Stimulated activated CD8-positive, alpha-beta memory T cell treated with anti-CD3 and anti-CD28 coated beads, Interleukin-15, amount 100 ng/mL, for 1 hour (primary cell): ENCODE measurements at places on chromosomes 2 and 18.

DNA sequence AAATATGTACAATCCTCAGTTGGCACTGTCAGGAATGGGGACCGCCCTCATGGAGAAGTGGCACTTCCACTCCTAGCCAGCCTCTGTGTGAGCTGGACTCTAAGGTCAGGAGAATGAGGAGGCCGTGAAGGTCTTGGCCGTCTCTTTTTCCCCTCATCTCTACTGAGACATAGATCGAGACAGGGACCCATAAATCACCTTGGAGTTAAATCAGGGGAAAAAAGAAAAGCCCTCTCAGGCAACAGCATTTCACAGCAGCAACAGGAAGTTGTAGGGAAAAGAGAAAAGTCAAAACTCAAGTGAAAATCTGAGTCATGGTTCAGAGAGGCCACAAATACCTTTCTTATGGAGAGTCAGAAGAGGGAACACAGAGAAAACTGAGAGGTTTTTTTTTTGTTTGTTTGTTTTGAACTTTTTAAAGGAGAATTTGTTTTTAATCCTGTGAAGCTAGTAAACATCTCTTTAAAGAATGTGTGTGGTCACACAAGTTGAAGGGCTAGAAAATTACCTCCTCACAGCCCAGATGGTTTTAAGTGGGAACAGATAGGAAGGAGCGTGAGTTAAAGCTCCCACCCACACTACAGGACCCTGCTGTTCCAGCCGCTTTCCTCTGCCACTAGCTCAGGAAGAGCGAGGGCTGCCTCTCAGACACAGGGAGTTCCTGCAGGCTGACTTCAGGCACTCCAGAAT is 30.6 kb upstream of the CYP1B1 start:
- no peak for DNase-seq

- DNase-seq: no peak
Measured at GRCh38 chr2:15941871-15942710, 1.7 kb downstream of the MYCN start.

DNA sequence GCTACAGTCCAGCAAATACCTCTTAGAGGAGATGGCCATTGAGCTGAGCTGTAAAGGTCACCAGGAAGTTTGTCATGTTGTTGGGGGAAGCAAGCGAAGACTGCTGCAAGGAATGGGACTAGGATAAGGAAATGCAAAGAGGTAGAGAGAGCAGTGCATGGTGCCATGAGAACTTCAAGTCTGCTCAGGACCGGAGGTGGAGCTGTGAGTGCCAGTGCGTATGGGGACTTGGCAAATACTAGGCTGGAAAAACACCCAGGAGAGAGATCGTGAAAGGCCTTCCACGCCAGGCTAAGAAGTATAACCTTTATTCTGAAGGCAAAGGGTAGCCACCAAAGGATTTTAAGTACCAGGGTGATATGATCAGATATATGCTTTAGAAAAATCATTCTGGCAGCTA is 71.3 kb downstream of the MEIS1 start:
- no peak for DNase-seq

DNA sequence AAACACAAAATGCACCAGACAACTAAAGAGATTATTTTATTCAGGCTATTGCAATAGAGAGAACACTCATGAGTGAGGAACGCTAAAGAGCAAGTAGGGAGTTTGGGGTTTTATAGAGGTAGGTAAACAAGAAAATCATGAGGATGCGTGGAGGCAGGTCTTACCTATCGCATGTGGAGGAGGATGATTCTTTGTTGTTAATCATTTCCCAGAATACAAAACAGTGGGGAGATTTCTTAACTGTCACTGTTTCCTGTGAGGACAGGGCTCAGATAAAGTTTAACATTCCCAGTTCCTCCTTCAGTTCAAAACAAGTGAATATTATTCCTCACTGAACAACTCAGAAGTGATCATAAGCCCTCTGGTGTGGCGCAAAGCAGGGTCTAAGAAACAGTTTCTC is 156.1 kb upstream of the MGAT5 start:
- DNase-seq: no peak

DNA sequence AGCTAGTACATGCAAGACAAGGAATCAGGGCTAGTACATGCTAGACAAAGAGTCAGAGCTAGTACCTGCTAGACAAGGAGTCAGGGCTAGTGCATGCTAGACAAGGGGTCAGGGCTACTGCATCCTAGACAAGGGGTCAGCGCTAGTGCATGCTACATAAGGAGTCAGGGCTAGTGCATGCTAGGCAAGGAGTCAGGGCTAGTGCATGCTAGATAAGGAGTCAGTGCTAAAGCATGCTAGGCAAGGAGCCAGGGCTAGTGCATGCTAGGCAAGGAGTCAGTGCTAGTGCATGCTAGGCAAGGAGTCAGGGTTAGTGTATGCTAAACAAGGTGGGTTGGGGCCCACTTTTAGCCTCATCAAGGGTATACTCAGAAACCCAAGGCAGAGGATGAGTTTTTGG is 90.1 kb upstream of the FAM136A start:
- DNase-seq: no peak

DNA sequence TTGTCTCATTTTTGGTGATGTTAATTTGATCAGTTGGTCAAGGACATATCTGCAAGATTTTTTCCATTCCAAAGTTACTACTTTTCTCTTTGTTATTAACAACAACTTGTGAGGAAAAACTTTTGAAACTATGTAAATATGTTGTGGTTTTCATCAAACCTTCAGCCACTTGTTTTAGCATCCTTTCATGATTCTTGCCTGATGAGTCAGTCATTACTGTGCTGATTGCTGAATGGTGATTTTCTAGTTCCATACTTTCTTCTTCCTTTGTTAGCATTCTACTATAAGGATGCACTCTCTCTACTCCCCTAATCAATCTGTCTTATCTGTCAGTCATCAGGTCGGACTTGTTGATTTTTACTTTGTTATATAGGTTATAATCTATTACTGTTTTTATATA is 10.9 kb downstream of the TMEM87B start:
- DNase-seq: no peak

DNA sequence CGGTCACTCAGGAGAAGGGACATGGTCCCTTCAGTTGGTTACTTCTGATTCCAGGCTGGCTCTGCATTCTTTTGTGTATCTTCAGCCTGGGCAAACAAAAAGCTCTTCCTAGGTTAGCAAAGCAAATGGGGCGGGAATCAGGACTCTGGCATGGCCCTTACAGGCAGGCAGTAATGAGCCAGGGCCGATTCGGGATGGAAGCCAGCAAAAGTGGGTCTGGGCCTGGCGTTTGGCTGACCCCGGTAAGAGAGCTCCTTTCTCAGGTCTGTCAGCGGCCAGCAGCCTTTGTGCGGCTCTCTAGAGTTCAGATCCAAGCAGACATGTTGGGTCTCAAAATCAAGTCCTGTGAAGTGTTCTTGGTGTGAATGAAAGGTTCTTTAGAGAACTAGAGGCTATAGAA is 81.5 kb upstream of the EML6 start:
- no peak for DNase-seq

DNA sequence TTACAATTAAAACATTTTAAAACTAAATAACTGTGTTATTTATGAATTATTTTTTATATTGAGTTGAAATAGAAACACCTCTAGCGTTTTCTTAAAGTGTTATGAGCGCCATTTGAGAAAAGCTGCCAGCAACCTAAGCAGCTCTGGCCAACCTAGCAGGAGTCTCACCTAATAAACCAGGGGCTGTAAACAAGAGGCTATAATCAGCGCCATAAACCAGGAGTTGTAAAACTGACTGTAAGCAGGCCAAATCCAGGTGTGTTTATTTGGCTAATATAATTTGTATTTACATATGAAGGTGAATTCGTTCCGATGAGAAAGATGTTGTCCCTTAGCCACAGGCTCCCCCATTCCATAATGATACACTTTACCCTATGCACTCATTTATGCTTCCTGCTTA is 34.7 kb downstream of the LRRTM1 start:
- DNase-seq: no peak

GRCh38 chr2:173906626-173907025 is 58.5 kb downstream of the SP3 start:
- no peak for DNase-seq

GRCh38 chr18:37294951-37295350 is 270.6 kb downstream of the CELF4 start:
- DNase-seq: no peak

GRCh38 chr18:58373481-58373880 is 255.4 kb downstream of the ALPK2 start:
- no peak for DNase-seq

DNA sequence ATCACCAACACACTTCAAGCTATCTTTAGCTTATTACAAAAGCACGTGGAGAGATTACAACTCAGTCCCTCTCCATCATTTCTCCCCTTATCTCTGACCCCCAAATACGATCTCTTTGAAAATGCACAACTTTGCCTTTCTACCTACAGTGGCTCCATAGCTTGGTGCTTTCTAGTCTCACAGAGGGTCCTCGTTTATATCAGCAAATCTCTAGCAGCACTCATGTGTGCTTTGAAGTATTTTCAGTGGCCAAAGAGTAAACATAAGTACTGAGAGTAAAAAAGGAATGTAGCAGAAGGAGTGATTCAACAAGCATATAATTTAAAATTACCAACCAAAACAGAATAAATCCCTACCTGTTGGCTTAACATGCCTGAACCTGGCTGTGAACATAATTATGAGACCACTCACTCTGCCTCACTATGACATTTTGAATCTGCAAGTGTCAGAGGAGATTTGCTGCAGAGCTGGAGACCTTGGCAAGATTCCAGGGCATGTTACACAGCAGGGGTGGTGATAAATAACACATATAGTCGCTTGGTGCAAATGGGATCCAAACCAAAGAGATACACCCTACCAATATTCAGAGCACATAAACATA is 54.6 kb downstream of the LAMA3 start:
- no peak for DNase-seq

DNA sequence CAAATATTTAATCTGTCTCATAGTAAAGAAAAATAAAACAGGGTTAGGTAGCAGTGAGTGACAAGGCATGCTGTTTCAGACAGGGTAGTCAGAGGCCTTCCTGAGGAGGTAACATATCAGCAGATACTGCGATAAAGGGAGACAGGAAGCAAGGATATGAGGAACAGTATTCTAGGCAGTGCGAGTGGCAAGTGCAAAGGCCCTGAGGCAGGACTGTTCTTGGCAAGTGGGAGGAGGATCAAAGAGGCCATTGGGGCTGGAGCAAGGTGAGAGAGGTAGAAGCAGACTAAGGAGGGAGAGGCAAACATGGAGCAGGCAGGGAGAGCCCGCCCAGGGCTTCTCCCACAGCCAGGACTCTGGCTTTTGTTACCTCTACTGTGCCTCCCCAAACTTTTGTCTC is 33.6 kb downstream of the GAD1 start:
- DNase-seq: no peak

GRCh38 chr2:86223140-86223926 is 24.1 kb downstream of the MRPL35 start:
- no peak for DNase-seq

DNA sequence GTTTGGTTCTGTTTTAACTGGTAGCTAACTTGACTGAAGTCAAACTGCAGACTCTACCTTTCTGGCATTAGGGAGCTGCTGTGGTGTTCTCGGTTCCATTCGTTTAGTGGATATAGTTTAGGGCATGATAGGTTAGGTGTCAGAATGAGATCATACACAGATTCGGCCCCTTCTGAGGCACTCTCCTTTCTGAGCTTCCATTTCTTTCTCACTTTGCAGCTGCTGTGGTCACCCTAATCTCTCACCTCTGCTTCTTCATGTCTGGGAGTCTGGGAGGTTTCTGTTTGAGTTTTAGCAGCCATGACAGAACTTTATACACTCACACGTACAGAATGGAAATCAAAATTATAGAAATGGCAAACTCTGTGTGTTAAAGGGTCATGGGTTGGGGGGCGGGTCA is 122.8 kb downstream of the ATP9B start:
- DNase-seq: no peak

- no peak for DNase-seq
Measured at GRCh38 chr2:217090024-217090473, 230.2 kb upstream of the TNP1 start.

DNA sequence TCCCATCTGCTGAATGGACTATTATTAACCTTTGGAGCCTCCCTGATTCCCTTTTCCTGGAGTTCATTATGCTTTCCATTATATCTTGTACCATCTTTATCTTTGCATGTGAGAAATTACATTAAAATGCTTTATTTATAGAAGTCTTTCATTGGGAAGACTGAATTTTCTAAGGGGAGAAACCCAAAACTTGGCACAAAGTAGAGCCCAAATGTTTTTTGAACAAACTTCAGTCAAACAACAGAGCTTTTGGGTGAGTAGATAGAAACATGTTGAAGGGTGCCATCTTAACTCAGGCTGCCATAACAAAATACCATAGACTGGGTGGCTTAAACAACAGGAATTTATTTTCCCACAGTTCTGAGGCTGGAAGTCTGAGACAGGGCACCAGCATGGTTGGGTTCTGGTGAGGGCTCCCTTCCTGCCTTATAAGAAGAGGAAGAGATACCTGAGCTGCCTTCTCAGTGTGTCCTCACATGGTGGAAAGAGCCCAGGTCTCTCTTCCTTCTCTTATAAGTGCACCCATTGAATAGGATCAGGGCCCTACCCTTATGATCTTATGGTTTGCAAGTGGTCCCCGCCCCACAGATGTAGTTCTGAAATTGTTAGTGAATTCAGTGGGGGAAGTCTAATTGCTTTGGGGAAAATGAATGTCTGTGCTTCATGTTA is 19.2 kb downstream of the RALB start:
- DNase-seq: no peak

- no peak for DNase-seq
Measured at GRCh38 chr2:232022718-232023117, 61.2 kb downstream of the DIS3L2 start.

DNA sequence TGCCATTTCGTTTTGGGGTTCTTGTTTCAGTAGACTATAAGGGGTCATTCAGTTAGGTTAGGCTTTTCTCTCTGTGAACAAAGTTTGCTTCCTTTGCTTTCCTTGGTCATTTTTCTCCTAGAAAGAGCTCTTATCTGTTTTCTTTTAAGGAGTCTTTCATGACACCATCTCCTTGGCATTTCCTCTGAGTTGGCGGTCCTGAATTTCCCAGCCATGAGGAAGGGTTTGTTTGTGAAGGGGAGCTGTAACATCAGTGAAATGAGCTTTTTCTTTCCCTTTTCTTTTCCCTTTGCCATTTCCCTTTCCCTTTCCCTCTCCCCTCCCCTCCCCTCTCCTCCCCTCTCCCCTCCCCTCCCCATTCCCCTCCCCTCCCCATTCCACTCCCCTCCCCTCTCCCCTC is 61.7 kb downstream of the MAP4K4 start:
- no peak for DNase-seq

DNA sequence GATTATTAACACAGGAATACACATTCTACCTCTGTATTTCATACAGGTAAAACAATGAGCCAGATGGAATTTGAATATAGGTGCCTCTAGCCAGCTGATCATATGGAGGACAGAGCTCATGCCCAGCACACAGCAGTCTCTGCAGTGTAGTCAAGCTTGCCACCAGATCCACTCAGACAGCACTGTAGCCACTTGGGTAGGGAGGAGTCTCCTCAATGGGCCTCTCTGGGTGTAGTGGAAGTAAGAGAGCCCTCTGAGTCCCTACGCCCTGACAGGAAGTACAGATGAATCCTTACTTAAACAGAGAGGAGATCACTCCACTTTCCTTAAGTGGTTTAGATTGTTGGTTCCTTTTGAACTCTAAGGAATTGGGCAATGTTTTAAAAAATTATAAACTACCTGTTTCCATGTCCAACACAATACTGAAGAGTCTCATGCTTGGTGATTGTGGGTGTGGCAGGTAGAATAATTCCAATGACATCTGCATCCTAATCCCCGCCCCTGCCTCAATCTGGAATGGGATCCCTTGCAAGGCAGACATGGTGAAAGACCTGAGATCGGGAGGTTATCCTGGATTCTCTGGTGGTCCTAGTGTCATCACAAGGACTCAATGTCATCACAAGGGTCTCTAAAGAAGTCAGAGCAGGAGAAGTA is 23.0 kb upstream of the TMEM200C start:
- DNase-seq: no peak
